ENCODE measurements at places on chromosomes 5 and 9.

DNA sequence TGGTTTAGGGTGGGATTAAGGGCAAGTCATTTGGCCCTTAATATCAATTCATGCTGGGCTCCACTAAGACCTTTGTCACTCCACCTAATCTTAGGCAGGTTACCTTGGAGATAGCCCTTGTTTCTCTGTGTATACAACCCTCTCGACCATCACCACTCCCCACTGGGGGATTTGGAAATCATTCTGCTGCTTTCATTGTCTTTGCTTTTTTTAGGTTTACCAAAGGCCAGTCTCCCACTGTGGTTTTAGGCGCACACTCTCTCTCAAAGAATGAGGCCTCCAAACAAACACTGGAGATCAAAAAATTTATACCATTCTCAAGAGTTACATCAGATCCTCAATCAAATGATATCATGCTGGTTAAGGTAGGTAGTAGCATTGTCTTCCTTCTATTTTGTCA lies 6.2 kb downstream of the GZMK start:
- DNase-seq = no peak

GRCh38 chr9:134551644-134552348 lies 89.8 kb upstream of the COL5A1 start:
- no peak for DNase-seq

DNA sequence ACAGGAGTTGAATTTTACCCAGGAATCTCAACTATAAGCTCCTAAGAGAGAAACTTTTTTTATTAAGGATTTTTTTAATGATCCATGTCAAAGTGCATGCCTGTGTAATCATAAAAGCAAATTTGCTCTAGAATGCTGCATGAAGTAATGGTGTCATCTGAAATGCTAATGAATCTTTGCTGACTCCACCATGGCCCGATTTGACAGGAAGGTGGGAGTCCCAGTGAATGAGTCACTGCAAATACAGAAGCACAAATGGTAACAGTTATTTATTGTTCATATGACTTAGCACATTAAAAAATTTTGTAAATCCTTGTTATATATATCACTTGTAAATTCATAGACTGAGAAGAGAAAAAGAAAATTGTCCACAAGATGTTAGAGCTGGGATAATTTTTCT lies 341.3 kb downstream of the RASEF start:
- DNase-seq = no peak

DNA sequence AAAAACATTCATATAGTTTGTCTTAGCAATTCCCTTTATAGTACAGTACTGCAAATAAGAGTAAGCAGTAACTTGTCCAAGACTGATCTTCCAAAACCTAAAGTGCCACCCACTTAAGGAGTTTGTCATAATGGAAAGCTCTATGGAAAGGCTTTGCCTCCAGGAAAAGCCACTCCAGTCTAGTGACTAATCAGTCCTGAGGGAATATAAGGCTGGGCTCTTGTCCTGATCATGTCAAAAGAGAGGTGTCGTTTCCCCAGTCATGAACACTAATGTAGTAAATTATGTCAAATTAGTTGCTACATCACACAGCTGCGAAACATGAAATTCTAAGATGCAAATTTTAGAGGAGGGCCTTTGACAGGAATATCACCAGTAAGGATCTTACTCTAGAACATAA lies 271.6 kb downstream of the GABRB2 start:
- DNase-seq = no peak

GRCh38 chr9:130323051-130323745 lies 57.6 kb downstream of the HMCN2 start:
- no peak for DNase-seq

GRCh38 chr5:98415663-98416062 lies 357.8 kb upstream of the RGMB start:
- DNase-seq = no peak

GRCh38 chr9:37784291-37784615 lies 611 bp downstream of the EXOSC3 start:
- no peak for DNase-seq

DNA sequence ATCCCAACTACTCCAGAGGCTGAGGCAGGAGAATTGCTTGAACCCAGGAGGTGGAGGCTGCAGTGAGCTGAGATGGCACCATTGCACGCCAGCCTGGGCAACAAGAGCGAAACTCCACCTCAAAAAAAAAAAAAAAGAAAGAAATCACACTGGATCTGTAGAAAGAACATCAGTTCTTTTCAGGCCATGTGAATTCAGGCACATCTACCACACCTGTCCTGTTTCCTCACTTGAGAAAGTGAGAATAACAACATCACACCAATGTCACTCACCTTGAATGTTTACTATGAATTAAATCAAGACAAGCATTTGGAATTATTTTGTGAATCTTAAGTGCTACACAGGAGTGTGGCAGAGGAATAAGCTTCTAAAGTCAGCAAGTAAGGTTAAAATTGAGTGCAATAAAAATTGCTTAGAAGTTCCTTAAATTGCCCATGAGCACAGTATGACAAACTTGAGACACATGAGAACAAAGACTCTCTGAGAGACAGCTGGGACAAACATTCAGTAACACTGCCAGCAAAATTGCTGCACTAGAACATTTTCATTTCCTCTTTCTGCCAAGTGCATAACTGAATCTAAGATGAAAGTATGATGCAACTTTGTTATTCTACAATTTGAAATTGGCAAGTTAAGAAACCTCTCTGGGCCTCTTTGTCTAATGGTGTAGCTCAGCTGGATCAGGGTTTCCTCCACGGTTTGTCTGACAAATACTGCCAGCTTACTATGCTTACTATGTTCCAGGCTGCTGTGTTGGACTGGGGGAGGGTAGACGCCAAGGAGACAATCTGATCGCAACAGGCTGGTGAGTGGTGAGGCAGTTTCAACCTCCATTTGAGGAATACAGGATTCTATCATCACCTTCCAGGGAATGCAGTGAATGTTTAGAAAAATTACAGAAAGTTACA lies 1.9 kb upstream of the RIC1 start:
- DNase-seq = peak; percentile 6

DNA sequence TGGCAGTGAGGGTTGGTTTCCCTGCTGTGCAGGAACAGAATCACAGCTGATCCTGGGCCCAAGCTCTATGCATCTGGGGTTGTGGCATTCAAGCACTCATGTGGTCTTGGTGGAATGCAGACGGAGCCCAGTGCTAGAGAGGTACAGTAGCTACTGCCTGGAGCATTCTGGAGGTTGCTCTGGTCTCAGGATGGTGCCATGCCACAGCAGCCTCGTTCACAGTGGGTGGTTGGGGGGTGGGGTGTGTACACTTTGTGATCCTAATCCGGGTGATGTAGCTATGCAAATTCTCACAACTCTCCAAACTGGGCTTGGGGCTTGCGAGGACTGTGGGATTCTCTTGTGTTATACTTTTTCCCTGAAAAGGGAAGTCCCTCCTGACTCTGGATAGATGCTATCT lies 45.2 kb downstream of the FGD3 start:
- no peak for DNase-seq

GRCh38 chr5:179730852-179731251 lies 1.8 kb upstream of the MAML1 start:
- DNase-seq = no peak

DNA sequence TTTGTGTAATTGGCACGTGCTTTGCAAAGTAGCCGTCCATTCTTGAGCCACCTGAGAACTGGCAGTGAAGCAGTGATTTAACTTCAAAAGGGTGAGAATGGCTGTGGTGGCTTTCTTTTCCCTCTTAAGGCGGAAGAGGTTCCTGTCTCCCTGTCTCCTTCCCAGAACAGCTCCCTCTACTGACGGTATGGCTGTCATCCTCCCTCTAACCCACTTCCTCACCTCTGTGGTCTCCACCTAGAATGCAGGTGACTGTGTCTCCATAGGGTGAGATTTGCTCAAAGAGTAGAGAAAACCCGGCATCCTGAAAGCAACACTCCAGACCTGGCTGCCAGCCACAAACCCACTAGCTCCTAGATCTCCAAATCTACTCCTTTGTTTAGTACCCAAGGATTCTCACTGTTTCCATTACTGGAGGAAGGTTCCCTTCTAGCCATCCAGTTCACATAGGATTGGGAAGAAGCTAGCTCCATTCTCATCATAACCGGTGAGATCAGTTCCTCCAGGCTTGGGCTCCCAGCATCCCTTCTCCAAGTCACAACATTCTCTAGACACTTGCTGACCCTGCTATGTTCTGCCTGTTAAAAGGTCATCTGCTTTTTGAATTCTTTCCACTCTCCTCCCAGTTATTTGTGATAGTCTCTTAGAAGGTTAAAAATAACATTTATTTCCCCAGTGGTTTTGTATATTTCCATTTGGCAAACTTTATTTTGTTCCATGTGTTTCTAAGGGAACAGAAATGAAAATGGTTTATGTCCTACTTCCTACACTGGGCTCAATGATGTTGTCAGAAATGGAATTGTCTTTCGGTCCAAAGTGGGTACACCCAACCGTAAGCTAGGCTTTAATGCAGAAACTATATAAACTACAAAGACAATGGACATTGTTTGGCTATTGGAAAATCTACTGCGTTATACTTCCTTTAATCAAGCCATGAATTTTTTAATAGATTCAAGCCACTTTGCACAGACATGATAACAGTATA lies 269.4 kb downstream of the CWC27 start:
- DNase-seq = no peak

GRCh38 chr9:133886563-133887501 lies 105.3 kb downstream of the VAV2 start:
- no peak for DNase-seq

GRCh38 chr9:116387934-116388698 lies 234.5 kb downstream of the PAPPA start:
- no peak for DNase-seq

- peak; percentile 44 for DNase-seq
These were observed 7.0 kb downstream of the UNC5A start for GRCh38 chr5:176817369-176817840.

- DNase-seq = no peak
These were observed 24.3 kb downstream of the PLPP1 start for GRCh38 chr5:55510523-55510880.

GRCh38 chr5:122907276-122907675 lies 61.9 kb downstream of the SNX24 start:
- DNase-seq = no peak

DNA sequence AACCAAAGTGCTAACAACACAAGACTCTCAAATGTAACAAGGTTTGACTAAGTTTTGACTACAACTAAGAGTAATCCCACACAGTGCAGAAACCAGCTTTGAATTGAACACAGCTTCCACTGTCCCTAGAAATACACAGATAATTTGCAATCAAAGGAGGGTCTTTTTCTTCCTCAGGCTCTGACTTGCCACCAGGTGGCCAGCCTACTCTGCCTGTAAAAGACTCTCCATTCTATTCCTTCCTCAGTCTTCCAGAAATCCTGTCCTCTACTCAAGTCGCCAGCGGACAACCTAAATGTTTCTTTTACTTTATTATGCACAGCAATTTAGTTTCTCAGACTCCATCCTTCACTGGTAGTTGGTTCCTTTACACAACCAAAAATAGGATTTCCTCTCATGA lies 32.2 kb upstream of the MCTP1 start:
- no peak for DNase-seq

- no peak for DNase-seq
These were observed 433.8 kb upstream of the CDH9 start for GRCh38 chr5:27472000-27472763.

- no peak for DNase-seq
These were observed 100.1 kb upstream of the TNFAIP8 start for GRCh38 chr5:119255571-119256356.

GRCh38 chr9:110255034-110255462 lies 1.3 kb downstream of the TXN start:
- no peak for DNase-seq

DNA sequence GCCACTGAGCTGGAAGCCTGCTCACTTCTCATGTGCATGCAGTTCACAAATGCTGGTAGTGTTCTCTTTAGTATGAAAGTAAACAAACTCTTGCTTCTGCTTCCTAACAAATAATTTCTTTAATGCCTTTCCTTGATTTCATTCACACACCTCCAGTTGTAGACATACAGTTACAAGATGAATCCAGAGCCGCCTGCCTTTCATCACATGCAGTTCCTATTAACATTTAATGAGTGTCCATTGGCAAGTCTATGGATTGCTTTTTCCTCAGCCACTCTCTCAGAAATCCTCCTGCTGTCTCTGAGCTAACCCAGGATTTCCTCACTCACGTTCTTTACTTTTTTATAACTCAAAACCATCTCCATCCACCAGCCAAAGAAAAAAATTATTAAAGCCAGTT lies 408.6 kb downstream of the BNC2 start:
- no peak for DNase-seq

DNA sequence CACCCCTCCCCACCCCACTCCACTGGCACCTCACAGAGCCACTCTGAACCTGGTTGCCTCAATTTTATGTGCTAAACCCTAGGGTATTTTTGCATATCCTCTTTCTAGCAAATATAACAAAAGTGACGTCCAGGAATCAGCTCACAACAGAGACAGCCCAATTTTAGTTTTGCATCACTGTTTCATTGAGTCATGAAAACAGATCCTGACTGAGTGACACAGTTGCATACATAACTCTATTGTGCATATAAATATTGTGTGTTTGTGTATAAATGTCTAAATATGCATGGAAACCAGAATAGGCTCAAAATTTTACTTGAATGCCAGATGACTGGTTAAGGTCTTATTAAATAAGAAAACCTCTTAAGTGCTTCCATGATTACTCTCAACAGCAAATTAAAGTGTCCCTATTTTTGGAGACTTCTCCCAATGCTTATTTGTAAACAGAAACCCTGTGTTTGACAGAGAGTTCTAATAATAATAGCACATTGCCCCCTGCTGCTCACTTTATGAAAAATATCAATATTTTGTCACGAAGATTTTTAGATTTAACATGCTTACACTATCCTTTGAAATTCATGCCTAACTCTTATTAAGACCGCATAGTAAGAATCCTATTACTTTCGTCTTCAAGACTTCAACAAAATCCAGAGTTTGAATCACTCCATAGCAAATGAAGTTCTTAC lies 75.5 kb upstream of the PRRC1 start:
- DNase-seq = no peak

- DNase-seq = no peak
These were observed 328.7 kb downstream of the MARCHF11 start for GRCh38 chr5:15850939-15851341.

Measured in NCI-H2029 treated with DMSO at 0.1 percent for 48 hours (cell line).